Neural progenitor cell (in vitro differentiated cells): ENCODE measurements at places on chromosomes 6 and 20. TPM values are rescaled to one million over a fixed set of nuclear protein-coding genes. Genes with fewer than 3 reads are reported as not detected.

Gene RAD21L1
- not detected in 2 replicates for total RNA-seq

Gene DTD1
- 89.0 and 92.6 TPM in 2 replicates for total RNA-seq

- no peak for DNase-seq
These were observed 45.3 kb upstream of the DACT2 start for GRCh38 chr6:168364793-168365421.

GRCh38 chr6:137165375-137166246 lies 7.8 kb downstream of the IL22RA2 start:
- DNase-seq = no peak

DNA sequence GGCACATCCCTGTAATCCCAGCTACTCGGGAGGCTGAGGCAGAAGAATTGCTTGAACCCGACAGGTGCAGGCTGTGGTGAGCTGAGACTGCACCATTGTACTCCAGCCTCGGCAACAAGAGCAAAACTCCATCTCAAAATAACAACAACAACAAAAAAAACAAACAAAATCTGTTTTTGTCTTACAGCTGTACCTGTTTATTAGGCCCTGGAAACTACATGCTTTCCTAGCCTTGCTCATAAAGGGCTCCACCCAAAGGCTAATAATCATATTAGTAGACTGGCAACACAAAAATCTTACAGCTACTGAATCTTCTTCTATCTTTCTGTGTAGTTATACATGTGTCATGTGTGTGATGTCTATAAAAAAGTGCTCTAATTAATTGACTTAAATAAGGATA lies 503.9 kb upstream of the EYS start:
- peak; percentile 23 for DNase-seq
